ENCODE measurements at places on chromosomes 2 and 18.

- DNase-seq, result no peak
- no peaks in the 10 kb centered on the region for H3K27me3 ChIP-seq
- H3K27ac ChIP-seq, result no peak overlapping the region
- no peak overlapping the region for H3K4me3 ChIP-seq
- H3K36me3 ChIP-seq, result no peaks in the 10 kb centered on the region
These were observed 90.5 kb upstream of the ITGA4 start for GRCh38 chr2:181366675-181367175.

DNA sequence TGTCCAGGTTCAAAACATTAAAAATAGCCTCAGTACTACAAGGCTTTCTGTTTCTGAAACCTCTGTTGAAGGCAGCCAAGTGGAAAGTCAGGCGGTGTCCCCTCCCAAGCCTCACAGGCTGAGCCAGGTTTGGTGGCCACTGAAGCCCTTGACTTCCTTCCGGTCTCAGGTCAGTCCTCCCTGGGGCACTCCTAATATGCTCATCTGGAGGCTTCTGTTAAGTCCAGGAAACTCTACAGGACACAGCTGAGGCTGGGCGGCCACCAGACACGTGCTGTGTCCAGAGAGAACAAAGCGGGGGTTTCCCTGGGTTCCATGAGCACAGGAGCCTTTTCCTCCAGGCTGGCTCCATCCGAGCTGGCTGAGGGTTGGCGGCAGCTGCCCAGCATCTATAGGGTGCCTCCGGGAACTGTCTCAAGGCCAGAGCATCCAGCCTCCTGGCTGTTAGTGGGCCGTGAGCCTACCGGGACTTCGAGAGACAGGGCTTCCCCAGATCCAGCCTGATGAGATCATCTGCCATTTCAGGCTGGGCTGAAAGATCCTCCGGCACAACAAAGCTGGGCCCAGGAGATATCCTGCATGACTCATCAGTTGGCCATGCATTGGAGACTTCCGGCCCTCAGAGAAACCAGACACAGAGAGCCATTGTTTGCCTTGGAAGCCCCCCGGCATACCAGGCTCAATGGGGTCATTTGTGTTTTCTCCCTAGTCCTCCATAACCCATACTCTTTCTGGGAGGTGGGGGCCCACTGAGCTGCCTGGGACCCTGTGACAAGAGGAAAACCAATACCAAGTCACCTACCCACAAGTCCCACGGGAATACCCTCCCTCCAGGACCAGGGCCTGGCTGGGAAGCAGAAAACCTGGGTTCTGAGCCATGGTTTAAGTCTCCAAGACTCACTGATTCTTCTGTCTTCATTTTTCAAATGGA lies 71.7 kb downstream of the HS1BP3 start:
- peak overlapping the region; percentile 90 for H3K27ac ChIP-seq
- no peak overlapping the region for H3K4me3 ChIP-seq
- no peaks in the 10 kb centered on the region for H3K27me3 ChIP-seq
- H3K4me1 ChIP-seq, result peaks cover 13% of the 10 kb centered on the region

- no peak overlapping the region for H3K4me3 ChIP-seq
- no peaks in the 10 kb centered on the region for H3K4me1 ChIP-seq
- no peaks in the 10 kb centered on the region for H3K27me3 ChIP-seq
- DNase-seq, result no peak
These were observed 241.0 kb upstream of the RBBP8 start for GRCh38 chr18:22691946-22692710.

GRCh38 chr18:35775887-35776286 lies 194.3 kb downstream of the GALNT1 start:
- DNase-seq, result no peak
- H3K4me1 ChIP-seq, result no peaks in the 10 kb centered on the region
- no peak overlapping the region for H3K27ac ChIP-seq
- H3K36me3 ChIP-seq, result no peaks in the 10 kb centered on the region
- H3K4me3 ChIP-seq, result no peak overlapping the region
- no peaks in the 10 kb centered on the region for H3K27me3 ChIP-seq

GRCh38 chr2:25290811-25291495 lies 50.8 kb downstream of the DNMT3A start:
- no peaks in the 10 kb centered on the region for H3K36me3 ChIP-seq
- H3K4me1 ChIP-seq, result peaks cover 44% of the 10 kb centered on the region
- DNase-seq, result no peak
- peak overlapping the region; percentile 31 for H3K27ac ChIP-seq
